Hepatic stellate cell (primary cell): ENCODE measurements at places on chromosomes 4 and X.

DNA sequence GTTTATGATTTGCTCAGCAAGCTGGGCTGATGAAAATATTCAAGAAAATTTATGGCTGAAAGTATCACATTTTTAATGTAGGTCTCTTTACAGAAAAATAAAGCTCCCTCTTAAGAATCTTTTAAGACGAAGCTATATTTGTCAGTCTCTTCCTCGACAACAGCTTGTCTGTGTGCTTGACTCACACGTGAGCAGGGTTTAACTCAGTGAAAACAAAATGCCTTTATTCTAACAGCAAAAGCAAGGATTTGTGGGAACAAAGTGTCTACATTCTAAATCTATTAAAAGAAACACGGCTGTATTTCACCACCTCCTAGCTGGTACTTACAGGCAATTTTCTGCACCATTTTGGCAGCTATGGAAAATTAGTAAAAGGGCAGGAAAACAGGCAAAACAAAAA, 75.5 kb downstream of the NYX start:
- no peak for DNase-seq

DNA sequence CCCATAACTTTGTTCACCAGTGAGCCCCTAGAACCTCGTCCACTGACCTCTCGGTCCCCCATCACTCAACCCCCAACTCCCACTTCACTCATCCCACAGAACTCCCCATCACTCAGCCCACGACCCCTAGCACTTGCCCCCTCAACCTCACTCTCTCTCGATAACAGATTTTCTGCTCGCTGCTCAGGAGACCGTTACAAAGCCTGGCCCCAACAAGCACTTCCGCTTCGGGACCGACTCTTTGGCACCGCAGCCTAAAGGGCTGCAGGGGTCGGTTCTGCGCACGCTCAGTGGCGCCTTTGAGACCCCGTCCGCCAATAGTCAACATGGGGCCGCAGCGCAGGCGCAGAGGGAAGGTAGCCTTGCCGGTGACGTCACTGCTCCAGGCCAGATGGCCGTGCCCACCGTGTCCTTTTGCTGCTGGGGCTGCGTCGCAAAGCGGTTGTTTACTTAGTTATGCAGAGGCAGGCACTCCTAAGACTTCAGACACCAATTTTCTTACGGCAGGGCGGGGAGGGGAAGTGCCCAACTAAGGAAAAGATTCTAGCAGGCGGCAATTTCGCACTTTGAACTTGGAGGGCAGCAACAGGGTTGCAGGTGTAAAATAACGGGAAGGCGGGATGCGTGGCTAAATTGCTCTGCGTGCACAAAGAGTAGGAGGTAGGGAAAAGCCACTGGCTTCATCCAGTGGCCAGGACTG, at the start of gene ZNF182:
Gene ZNF182 (minus strand): TSS at position 232 of the 700 bp plus-strand sequence. CDS start 1,380 bp downstream, outside the sequence.
- peak; percentile 92 for DNase-seq

DNA sequence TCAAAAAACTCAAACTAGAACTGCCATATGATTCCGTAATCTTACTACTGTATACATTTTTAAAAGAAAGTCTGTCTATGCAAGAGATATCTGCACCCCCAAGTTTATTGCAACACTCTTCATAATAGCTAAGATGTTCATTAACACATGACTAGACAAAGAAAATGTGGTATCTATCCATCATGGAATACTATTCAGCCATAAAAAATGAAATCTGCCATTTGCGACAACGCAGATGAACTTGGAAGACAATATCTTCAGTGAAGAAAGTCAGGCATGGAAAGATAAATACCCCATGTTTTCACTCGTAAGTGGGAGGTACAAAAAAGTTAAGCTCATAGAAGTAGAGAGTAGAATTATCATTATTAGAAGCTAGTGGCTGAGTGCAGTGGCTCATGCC, 87.3 kb upstream of the DHRSX start:
- no peak for DNase-seq

- peak; percentile 96 for DNase-seq
These were observed 9.1 kb downstream of the HTRA3 start for GRCh38 chr4:8278421-8279287.

DNA sequence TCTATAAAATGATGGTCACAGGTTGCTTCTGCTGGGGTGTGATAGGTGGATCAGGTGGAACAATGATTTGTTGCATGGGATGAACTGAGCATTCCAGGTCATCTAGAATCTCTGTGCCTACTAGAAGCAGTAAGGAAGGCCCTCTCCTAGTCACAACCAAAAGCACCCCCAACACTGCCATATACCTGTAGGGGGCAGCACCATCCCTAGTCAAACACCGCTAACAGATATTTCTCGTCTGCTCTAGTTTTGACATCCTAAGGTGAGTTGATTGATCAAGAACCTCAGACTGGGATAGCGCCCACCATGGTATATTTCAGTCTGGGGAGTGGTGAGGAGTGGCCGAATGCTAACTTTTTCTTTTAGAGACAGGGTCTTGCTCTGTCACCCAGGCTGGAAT, 160.2 kb downstream of the NHS start:
- peak; percentile 21 for DNase-seq

DNA sequence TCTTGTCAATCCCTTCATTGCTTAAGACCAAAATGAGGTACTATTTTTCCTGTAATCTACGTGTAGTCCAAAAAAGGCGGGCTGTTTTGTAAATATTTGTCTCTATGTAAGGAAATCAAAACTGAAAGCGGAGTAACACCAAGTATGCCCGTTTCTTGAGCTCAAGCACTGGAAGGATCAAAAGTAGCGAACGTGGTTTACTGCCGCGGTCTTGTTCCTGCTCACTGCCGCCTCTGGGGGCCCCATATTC, 71.5 kb downstream of the AFF1 start:
- DNase-seq, result no peak

DNA sequence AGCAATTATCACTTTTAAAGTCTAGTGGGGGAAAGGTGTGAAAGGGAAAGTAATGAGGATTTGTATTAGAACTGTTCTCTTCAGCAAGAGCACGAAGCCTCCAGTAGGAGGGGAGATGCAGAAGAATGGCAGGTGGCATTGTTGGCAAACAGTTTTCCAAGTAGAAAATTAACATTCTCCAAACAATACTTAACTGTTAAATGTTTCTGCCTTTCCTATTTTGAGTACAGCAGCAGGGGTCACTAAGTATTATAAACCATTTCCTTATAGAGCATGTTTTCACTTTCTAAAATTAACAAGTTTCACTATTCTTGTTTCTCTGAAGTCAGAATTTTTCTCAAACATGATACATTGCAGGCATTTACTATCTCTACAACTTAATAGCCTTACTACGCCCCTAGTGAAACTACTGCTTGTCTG, 58.7 kb downstream of the LEF1 start:
- DNase-seq, result no peak

DNA sequence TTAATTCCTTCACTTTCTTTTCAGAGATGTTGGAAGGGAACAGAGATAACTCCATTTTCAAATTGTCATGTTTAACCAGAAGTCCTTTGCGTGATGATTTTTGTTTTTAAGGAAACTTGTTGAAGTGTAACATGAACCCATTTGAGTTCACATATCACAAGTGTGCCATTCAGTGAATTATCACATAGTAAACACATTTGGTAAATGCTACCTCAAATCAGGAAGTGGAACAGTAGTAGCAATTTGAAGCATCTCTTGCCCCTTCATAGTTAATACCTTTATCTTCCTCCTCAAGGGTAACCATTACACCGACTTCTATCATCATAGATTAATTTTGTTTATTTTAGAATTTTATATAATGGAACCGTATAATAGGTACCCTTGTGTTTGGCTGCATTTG, 35.8 kb downstream of the KDM6A start:
- DNase-seq, result no peak

GRCh38 chrX:103310555-103311398, at the start of gene BEX2:
Gene BEX2 (minus strand): TSS chrX:103310990. CDS start chrX:103309976, 1,014 bp downstream.
- no peak for DNase-seq

DNA sequence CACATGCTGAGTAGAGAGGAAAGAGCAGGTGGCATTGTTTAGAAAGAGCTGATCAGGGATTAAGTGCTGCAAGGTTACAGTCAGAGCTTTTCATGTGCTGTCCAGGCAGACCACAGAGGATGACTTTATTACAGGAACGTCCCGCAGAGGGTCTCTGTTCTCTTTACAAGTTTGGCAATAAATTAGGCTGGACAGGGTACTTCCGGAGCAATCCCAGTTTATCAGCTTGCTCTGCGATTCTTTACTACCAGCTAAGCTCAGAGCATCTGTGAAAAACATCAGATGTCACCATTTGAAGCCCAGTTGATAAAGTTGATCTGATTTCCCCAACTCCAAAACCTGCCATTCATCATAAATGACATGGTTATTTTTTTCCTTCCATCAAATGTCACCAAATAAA, 633.1 kb downstream of the NLGN4X start:
- DNase-seq, result no peak

- DNase-seq, result no peak
These were observed 108.3 kb upstream of the DUSP21 start for GRCh38 chrX:44735498-44735897.

GRCh38 chr4:155592938-155593297, 73.7 kb upstream of the GUCY1A1 start:
- no peak for DNase-seq

- DNase-seq, result no peak
These were observed 110.5 kb downstream of the AR start for GRCh38 chrX:67654301-67654700.

GRCh38 chr4:169677150-169677748, 56.9 kb downstream of the CLCN3 start:
- DNase-seq, result no peak

GRCh38 chr4:106659371-106659770, 290.8 kb upstream of the GIMD1 start:
- DNase-seq, result no peak

- DNase-seq, result peak; percentile 63
These were observed 550 bp downstream of the ADGRA3 start for GRCh38 chr4:22515145-22515887.

DNA sequence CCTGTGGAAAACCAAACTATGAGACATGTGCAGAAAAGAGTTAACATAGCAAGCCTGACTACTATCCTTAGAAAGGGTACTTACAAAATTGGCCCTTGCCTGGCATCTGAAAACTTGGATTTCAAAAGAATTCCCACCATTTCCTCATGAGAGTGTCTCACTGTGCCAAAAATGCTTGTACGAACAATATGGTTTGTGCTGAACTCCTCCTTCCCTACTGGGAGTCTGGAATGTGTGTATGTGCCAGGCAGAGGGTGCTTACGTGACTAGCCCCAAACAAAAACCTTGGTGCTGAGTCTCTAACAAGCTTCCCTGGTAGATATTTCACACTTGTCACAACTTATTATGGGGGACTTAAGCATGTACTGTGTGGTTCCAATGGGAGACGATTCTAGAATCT, 81.7 kb upstream of the GIMD1 start:
- no peak for DNase-seq

DNA sequence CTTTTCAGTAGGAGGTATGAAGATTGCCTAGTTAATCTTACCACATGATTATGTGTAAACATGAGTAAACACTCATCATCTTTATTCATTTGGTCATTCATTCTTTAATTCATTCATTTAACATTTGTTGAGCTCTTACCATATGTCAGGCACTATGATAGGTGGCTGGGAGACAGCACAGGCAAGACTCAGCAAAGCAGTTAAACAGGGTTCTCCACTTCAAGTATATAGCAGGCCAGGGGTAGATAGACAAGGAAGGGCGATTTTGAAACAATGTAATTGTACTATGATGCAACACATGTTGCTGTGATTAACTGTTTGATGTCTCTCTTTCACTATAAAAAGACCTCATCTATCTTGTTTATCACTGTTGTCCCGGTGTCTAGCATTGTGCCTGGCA, 84.3 kb upstream of the GPR101 start:
- no peak for DNase-seq

DNA sequence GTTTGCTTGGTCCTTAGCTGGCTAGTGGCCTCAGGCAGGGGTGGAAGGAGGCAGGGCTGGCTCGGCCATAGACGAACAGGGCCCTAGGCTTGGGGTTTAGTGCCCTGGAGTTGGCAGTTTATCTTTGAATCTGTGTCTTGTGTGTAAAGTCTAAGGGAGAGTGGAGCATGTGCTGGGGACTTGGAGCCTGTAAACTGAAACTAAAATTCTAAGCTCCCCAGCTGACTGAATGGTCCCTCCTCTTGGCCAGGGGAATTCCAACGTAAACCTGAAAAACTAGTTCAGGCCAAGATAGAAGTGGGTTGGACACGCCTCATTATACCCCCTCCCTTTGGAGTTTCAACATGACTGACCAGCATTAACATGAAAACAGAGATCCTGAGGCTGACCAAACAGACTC, 46.1 kb upstream of the GPR78 start:
- no peak for DNase-seq

GRCh38 chr4:54487491-54487890, 170.3 kb upstream of the KIT start:
- DNase-seq, result peak; percentile 40

GRCh38 chrX:11053351-11053750, 57.8 kb upstream of the HCCS start:
- DNase-seq, result no peak

- peak; percentile 49 for DNase-seq
These were observed 12.0 kb upstream of the SLC2A9 start for GRCh38 chr4:10033191-10033881.

- no peak for DNase-seq
These were observed 359.3 kb downstream of the GRXCR1 start for GRCh38 chr4:43251841-43252240.

- peak; percentile 37 for DNase-seq
These were observed 220.1 kb upstream of the STK26 start for GRCh38 chrX:131802836-131803626.

- DNase-seq, result no peak
These were observed 219.6 kb upstream of the MAOA start for GRCh38 chrX:43436517-43436916.

DNA sequence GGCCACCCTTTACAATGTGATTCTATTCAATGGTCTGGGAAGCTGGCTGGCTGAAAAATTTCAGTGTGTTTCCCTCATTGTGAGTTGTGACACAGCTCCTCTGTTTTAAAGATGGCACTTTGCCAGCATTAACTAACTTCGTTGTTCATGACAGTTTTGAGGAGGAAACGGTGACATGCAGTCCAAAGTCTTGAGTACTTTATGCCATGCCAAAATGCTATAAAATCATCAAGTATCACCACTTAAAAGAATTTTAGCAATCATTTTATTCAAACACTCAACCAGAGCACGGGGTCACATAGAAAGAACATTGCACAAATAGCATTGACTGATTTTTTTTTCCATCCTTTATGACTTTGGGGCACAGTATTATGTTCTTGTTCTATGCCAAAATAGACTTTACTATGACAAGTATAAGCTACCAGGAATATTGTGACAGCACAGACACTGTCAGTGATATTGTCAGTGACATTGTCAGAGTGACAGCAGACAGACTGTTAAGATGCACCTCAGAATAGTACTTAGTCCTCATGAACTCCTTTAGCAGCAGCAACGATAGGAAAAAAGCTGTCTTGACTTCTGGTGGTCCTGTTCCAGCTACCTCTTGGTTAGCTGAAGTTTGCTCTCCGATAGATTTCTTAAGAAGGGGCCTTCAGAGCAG, 46.7 kb downstream of the CXCL13 start:
- DNase-seq, result no peak
